Stimulated activated CD4-positive, alpha-beta T cell treated with anti-CD3 and anti-CD28 coated beads, TNF-alpha, amount 100 ng/mL, for 1 hour (primary cell): ENCODE measurements at places on chromosomes 16 and 17.
A peak's percentile ranks its signal among the peaks of the same experiment; 100 is the strongest.

DNA sequence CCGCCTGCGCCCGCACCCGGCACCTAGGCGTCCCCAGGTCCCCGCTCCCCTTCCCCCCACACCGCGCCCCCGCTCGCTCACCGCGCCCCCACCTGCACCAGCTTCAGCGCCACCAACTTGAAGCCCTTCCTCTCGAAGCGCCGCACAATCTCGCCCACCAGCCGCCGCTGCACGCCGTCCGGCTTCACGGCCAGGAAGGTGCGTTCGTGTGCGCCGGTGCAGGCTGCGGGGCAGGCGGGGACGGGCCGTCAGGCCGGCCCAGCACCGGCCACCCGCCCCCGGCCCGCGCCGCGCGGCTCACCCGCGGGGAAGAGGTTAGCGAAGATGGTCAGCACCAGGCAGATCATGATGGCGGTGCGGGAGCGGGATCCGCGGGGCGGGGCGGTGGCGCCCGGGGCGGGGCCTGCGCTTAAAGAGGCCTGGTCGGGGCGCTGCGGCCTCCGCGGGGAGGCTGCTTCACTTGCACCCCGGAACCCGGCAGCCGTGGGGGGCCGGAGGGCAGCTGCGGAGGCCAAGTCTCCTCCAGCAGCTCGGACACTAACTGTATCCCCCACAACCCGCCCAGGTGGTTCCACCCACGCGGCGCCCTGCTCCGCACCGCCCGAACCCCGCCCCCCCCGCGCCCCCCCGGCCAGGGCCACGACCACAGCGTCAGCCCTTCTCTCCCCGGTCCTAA is at the start of gene NME3:
TSS of gene NME3 (minus strand) at position 356 of the 676 bp plus-strand sequence. CDS start at position 347, 9 bp downstream.
- DNase-seq = peak; percentile 78

GRCh38 chr17:17700251-17700969 is 19.2 kb downstream of the RAI1 start:
- no peak for DNase-seq

GRCh38 chr17:59335685-59336084 is 4.2 kb downstream of the YPEL2 start:
- DNase-seq = no peak

GRCh38 chr16:84503751-84504395 is 586 bp downstream of the MEAK7 start:
- no peak for DNase-seq

DNA sequence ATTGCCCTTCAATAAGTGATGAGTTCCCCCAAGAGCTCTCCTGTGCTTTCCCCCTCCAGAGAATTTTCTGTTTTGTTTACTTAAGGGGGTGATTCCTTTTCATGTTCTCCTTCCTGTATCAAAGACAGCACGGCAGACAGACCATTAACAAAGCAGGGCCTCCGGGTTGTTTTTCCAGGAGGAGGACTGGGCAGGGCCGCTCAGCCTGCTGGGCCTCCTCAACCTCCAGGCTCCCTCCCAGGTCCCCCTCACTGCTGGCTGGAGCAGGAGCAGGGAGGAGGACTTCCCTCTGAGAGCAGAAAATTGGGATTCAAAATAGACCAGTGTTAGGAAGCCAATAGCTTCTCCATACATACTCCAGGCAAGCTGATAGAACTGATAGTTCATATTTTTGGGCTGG is 20.4 kb downstream of the SDK2 start:
- no peak for DNase-seq

DNA sequence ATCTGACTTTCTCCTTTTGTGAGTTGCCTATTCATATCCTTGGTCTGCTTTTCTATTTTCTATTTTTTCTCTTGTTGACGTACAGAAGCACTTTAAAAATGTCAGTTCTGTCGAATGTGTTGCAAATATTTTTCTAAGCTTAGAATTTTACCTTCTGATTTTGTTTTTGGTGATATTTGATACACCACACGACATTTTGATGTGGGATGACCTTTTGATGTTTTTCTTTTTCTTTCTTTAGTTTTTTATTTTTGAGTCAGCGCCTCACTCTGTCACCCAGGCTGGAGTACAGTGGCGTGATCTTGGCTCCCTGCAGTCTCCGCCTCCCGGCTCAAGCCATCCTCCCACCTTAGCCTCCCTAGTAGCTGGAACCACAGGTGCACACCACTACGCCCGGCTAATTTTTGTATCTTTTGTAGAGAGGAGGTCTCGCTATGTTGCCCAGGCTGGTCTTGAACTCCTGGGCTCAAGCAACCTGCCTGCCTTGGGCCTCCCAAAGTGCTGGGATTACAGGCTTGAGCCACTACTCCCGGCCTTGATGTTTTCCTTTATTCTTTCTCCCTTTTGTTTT is 39.6 kb downstream of the WSB1 start:
- DNase-seq = no peak

DNA sequence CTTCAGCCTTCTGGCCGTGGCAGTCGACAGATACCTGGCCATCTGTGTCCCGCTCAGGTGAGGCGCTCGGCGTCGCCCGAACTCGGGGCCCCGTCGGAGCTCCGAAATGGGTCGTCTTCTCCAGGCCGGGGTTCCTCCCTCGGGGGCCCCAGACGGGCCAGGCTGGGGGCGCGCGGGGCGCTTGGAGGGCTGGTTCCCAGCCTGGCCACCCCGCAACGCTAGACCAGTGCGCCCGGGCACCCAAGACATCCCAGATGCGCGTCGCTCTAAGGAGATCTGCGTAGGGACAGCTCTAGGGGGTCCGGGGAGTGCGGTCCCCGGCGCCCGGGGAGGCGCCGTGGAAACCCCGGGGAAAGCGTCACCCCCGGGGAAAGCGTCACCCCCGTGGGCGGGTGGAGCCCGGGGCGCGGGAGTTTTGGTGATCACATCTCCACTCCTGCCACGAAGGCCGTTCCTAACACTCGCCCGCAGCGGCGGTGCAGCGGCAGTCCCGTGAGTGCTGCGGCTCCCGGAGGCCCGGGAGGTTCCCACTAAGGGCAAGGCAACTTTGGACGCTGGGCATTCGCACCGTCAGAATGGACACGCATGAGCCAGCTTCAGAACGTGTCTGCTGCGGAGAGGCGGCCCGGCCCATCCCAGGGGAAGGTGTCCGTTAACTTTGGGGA is 729 bp downstream of the ADORA2B start:
- no peak for DNase-seq

DNA sequence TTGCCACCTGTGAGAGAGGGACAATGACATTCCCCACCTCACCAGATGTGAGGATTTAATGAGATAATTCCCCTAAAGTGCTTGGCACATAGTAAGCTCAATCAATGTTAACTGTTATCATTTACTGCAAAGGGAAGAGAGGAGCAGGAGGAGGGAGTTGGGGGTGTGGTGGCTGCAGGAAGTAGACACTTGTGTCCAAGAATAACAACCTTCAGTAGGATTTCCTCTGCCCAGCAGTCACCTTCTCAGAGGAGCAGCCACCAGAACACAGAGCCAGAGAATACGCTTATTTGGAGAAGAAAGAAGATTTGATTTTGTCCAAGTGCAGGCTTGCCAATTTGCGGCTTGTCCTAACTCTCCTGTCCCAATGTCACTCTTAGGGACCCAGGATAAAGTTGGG is 10.2 kb downstream of the CBX4 start:
- DNase-seq = no peak

DNA sequence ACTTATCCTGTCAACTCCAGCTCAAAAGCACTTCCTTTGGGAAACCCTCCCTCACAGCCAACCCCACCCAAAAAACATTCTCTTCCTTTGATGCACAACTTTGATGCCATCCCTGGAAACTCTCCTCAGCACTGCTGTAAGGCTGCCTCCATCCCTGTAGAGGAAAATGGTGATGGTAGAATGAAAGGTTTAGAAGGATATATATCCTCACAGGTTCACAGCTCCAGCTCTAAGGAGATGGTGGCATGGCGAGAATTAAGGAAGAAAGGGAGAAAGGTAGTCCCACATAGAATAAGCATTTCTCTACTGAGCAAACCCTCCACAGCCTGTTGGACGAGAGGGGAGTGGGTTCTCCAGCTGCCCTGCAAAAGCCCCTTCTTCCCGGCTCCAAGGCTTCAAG is 2.2 kb upstream of the DLX4 start:
- DNase-seq = no peak

DNA sequence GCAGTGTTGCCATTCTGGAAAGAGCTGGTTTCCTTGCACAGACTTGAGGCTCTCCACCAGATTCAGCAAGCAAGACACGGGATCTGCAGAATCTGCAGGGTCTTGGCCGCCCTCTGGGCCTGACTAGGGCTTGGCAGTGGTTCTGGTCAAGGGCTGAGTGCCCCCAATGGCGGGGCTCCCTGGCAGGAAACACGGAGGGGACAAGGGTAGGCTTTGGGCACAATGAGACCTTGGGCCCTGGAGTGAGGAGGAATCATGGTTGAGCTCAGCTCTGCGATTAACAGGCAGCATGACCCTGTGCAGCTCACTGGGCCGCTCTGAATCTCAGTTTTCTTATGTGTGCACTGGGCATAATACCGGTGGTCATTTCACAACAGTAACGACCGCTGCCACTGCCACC is 249.9 kb downstream of the GSG1L start:
- no peak for DNase-seq
